ENCODE measurements at places on chromosomes 2 and 18.

- DNase-seq: no peak
These were observed 144.1 kb downstream of the NDUFA10 start for GRCh38 chr2:239881031-239881471.

- no peak for DNase-seq
These were observed 341.4 kb downstream of the GALR1 start for GRCh38 chr18:77590943-77591515.

DNA sequence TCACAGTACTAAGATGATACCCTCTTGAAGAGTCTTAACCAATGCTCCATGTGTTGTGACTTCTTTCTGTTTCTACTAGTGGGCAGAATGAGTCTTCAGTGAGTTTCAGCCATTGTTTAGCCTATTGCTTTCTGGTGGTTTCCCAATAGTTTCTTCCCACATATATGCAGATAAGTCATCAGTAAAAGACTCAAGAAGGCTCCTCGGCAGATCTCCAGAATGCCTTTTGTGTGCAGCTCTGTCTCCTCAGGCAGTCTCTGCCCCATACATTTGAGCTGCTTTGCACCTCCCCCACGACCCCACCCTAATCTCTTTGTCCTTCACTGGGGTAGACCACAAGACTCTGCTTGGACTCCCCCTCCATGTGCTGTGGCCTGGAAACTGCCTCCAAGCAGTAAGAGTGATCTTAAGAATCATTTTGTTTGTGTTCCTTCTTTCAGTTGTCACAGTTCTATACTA is 71.6 kb upstream of the CHRNA1 start:
- no peak for DNase-seq

GRCh38 chr18:44065206-44065605 is 615.5 kb upstream of the SETBP1 start:
- no peak for DNase-seq

GRCh38 chr2:6392966-6393365 is 472.7 kb downstream of the CMPK2 start:
- no peak for DNase-seq

GRCh38 chr2:217996361-217996760 is 6.4 kb downstream of the TNS1 start:
- no peak for DNase-seq

- DNase-seq: no peak
These were observed 1341.5 kb upstream of the ACVR2A start for GRCh38 chr2:146503366-146503765.

DNA sequence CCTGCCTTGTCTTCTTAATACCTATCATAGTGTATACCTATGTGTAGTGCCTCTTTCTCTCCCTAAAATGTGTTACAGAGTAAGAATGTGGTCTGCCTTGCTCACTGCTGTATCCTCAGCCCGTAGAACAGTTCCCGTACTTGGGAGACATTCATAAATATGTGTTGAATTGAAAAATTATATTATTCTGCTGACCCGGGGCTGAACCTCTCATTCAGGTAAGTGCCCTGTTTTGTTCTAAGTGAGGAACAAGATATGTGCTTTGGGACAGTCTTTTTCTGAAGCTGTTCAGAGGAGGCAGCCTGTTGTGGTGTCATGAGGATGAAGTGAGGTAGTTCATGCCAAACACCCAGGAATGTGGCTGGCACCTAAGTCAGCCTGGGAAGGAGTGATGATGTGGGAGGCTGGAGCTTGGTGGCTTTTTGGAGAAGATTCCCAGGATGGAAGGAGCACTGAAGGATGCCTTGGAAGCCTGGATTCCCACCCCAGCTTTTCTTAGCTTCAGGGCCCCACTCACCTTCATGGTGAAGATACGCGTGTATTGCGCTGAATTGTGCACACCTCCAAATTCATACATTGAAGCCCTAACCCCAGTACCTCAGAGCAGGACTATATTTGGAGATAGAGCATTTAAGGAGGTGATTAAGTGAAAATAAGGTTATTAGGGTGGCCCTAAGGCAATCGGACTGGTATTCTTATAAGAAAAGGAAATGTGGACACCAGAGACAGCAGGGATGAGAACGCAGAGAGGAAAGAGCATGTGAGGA is 166.3 kb downstream of the DDX1 start:
- no peak for DNase-seq

DNA sequence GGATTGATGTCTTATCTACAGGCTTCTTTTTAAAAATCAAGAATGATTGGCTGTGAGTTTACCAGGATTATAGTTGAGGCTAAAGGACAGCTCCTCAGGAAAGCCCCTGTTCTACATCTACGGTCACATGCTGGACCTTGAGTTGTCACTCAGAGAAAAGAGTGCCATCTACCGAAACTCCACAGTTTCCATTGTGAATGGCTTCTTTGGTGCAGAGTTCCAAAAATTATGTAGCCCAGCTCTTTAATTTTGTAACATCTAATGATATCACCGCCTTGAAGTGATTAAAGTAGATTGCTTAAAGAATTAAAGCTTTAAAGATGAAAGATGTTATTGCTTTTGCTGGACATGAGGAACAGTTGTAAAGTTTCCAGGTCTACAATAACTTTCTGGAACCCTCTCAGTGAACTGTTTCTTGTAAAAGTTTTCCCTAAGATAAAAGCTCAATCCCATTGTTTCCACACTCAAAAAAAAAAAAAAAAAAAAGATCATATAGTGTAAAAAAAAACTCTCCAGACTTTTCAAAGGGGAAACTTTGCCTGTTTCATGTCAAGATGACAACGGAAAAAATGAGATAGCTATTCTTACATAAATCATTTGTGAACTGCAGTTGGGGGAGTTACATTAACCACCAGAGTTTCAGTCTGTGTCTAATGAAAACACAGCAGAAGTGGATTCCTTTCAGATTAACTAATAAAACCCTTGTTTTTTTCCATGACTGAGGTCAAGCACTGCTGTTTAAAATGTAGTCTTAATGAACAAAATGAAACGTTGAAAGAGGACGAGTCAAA is 4.3 kb downstream of the COL3A1 start:
- no peak for DNase-seq

- DNase-seq: no peak
These were observed 327.6 kb upstream of the MMADHC start for GRCh38 chr2:149915151-149915550.

- DNase-seq: no peak
These were observed 6.1 kb downstream of the AFF3 start for GRCh38 chr2:100136310-100136709.

DNA sequence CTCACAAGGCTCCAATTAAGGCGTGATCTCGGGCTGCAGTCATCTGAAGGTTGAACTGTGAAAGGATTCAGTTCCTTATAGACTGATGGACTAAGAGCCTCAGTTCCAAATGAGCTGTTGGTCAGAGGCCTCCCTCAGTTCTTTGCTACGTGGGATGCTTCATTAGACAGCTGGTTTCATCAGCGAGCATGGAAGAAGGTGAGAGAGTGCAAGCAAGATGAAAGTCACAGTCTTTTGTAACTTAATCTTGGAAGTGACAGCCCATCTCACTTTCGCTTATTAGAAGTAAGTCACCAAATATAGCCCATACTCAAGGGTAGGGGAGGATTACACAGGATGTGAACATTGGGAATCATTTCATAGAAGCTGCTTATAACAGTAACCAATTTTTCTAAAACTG is 26.8 kb downstream of the PPP1CB start:
- no peak for DNase-seq

DNA sequence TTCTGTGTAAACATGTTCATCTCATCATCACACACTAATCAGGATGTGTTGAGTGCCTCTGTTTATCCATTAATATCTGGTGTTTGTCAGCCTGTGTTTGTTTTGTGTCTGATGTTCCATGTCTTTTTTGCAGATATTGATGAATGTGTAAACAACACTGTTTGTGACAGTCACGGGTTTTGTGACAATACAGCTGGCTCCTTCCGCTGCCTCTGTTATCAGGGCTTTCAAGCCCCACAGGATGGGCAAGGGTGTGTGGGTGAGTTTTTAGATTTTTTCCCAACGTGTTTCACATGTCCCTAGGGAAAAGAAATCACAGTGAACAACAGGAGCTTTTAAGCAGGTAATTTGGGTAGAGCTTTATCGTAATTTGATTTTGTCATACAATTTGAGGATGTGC is 133.7 kb upstream of the RASGRP3 start:
- DNase-seq: no peak

DNA sequence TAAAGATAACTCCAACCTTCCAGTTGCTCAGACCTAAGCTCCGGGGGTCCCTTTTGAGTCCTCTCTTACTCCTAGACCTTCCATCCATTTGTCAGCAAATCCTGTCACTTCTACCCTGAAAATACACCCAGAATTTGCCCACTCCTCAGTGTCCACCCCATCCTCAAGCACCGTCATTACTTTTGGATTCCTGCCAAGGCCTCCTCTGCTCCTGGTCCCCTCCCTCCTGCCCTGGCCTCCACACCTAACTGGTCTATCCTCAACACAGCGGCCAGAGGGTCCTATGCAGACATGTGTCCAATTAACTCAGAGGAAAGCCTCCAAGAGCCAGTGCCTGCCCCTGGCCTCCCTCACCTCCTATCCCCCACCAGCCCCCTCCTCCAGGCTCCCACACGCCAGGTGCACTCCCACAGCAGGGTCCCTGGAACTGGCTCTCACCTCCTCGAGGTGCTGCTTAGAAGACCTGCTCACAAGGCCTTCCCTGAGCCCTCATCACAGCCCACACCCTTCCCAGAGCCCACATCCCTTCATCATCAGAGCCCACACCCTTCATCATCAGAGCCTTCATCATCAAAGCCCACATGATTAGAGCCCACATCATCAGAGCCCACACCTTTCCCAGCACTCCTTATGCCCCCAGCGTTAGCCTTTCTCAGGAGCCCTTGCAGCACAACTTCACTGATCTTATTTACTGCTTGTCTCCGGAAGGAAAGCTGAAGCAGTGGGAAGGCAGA is 20.4 kb downstream of the FAM178B start:
- DNase-seq: no peak

DNA sequence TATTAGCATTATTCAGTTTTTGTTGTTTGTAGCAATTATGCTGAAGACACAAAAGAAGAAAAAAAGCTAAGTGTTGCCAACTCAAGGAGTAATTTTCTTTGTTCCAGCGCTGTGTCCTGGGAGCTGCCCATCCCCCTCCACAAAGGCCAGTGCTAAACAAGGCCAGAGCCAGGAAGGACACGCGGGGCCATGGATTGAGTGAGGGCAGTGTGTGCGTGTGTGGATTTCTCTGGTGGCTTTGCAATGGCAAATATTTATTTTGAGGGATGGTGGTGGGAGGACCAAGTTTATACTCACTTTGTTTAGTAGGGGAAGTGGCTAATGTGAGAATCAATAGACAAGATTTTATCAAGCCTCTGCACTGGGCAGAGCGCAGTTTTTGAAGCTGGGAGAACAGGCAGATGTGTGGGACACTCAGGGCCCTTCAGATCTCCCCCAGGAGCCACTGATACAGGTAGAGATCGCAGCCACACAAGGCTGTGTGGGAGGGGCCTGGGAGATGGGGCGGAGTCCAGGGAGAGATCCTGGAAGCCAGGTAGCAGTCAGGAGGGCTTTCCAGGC is 11.4 kb downstream of the AGAP1 start:
- DNase-seq: no peak

- DNase-seq: no peak
These were observed 63.6 kb downstream of the TNP1 start for GRCh38 chr2:216796115-216796840.

GRCh38 chr2:23793476-23793875 is 133.4 kb downstream of the ATAD2B start:
- DNase-seq: no peak

DNA sequence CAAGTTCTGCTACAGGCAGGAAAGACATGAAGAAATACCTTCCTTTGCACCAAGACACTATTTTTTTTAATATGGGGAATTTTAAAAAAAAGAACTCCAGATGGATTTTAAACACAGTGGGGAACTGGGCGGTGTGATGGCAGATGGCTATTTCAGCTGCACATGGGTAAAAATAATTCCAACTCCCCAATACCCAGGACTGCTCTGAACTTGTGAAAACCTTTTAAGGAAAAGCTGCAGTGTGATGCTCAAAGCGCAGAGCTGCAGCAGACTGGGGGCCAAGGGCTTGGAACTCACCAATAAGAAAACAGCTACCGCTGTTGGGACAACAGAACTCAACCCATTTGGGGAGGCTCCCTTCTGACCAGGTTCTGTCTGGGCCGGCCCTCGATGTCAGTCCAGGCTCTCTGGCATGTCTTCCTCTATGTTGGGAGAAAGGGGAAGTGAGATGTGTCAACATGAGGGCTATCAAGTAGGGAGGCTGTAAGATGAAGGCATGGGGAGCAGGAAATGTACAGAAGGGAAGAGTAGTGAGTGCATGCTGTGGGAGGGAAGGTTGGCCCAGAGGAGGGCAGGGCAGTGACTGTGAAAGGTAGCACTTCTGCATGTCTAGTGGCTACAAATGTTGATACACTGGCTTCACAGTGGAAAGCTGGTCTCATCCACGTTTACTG is 64.0 kb upstream of the SLC14A2 start:
- DNase-seq: no peak

- DNase-seq: no peak
These were observed 50.0 kb upstream of the ACYP2 start for GRCh38 chr2:54065411-54065810.

DNA sequence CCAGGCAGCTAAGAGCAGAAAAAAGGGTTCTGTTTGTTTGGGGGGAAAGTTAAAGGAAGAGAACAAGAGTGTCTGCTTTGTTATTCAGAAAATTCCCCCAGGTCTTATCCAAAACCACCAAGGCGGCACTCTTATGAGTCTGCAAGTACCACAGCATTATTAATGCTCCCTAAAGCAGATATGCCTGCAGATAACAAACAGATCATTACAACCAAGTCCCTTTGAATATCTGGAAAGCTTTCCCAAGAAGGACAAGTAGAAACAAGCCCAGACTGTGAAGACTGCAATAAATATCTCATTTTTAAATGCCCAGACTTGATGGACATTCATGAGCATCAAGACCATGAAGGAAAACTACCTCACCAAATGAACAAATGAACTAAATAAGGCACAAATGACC is 278.6 kb upstream of the TMEFF2 start:
- no peak for DNase-seq

GRCh38 chr2:231960810-231961348 is 634 bp upstream of the DIS3L2 start:
- DNase-seq: no peak

- no peak for DNase-seq
These were observed 471.7 kb downstream of the SOX11 start for GRCh38 chr2:6163932-6164331.

GRCh38 chr2:10469955-10470608 is 22.0 kb upstream of the ODC1 start:
- DNase-seq: no peak

DNA sequence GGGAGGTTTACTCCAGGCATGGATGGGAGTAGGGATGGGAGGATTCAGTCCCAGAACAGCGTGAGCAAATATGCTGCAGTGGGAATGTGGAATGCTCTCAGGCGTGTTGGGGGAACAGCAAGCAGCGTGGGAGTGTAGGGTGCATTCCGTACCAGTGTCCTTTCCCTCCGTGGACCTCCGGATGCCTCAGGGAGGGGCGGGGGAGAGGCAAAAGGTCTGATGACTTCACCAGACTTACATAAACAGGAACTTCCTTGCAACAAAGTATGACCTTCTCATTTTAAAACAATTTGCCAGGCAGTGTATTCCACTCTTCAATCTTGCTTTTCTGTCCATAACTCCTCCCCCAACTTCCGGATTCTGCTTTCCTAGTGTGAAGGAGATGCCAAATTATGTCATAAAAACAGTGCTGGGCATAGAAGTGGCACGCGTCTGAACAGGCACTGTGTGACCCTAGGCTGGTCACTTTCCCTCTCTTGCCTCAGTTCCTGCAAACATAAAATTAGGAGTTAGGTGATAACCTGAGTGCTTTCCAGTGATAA is 36.9 kb downstream of the RPL37A start:
- DNase-seq: no peak

All from CD4-positive, alpha-beta T cell treated with Interleukin-4 for 4 hours (primary cell).